ENCODE measurements at places on chromosomes 3 and 15.

DNA sequence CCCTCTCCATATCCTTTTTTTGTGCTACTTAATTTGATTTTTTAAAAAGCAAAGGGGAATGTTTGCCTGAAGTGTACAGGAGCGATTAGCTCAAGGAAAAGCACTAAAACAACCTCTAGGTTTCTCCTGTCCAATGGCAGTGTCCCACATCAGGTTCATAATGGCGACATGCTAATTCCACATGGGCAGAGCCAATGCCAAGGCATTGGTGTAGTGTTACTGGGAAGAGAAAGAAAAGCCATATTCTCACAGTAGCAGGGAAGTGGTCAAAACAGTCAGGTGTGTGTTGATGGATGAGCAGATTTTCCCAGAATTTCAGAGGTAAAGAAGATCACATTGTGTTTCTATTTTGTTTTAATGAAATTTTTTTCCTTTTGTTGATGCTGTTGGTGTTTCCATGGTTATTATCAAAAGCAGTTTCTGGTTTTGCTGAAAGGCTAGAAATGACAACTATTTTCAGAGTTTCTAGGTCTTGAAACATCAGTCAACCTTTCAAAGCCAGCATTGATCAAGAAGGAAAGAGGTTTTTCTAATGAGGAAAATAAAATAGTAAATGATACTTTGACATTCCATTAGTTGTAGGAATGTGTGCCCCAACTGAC is 65.2 kb downstream of the FNDC3B start:
- DNase-seq = peak; percentile 59

GRCh38 chr3:2099779-2100191 is 1.1 kb downstream of the CNTN4 start:
- no peak for DNase-seq

DNA sequence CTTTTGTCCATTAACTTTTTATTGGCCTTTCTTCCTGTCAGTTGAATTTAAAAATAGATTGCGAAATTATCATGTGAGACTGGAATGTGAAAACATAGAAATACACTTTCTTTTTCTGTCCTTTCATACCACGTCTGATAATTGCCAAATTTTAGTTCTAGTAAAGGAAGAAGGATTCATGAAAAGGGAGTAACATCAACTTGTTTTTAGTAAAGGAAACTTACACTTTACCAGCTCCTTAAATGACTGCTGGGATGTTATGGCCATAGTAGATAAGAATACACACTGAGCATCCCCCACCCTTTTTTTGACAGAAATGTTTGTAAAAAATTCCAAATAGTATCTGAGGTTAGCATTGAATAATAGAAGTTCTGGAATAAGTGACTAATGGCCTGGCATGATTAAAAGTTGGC is 137.9 kb downstream of the NEO1 start:
- DNase-seq = peak; percentile 12

GRCh38 chr3:66723231-66723630 is 222.4 kb upstream of the LRIG1 start:
- no peak for DNase-seq

- DNase-seq = no peak
These were observed 42.5 kb upstream of the TPM1 start for GRCh38 chr15:62999923-63000561.

GRCh38 chr15:90756916-90757315 is 39.8 kb downstream of the BLM start:
- DNase-seq = no peak

DNA sequence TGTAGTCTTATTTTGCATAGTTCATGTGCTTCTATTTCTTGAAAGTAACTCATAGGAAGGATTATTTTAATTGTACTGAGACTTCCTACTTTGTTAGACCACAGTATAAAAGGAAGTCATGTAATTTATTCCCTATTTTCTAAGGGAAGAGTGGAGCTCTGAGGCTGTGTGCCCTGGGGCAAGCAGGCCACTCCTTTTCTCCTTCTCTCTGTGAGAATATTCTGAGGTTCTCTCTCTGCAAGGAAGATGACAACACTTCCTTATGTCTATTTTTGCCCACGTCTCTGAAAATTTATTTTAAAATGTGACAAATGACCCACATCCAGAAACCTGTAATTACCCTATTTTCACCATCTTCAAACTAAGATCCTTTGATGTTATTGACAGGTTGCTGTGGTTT is 11.0 kb downstream of the KCTD6 start:
- DNase-seq = no peak

GRCh38 chr3:170896781-170897180 is 11.7 kb downstream of the EIF5A2 start:
- no peak for DNase-seq

DNA sequence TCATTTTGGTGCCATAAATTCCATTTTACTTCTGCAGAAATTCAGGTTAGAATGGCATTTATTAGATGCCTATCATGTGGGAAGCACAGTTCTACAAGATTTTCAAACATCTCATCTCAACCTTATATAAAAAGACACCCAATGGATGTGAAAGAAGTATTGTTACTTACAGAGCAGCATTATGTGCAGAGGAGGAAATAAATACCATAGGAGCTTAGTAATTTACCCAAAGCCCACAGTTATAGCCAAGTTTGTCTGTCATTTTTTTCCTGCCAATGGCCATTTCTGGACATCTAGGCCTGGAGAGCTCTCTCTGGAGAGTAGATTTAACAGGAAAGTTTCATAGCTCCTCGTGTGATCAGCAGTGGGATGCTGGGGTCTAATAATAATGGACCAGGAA is 659.4 kb upstream of the NAALADL2 start:
- DNase-seq = no peak

- DNase-seq = no peak
These were observed 1.2 kb downstream of the LARP6 start for GRCh38 chr15:70852501-70853317.

DNA sequence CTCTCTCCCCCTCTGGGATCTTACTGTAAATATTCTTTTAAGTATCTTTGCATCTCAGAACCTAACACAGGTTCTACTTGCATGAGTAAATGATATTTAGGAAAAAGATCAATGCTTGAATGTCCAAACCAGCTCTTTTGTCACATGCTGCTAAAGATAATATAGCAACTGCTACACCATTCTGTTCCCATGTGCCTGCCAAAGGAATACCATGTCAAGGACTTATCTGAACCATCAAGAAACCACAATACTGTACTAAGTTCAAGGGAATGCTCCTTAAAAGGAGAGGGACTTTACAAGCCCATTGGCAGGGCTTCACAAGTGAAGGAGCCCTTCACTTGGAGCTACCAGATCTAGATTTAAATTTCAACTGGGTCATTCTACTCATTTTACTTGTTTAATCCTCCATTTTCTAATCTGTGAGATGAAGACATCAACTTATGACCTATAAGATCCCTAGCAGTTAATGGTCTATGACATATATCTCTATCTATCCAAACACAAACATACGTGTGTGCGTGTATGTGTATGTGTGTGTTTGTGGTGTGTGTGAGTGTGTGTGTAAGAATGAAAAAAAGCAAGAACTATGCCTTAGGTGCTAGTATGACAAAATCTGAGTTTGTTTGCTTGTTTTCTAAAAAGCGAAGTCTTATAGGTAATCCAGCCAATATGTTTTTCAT is 13.0 kb upstream of the SEC62 start:
- no peak for DNase-seq

DNA sequence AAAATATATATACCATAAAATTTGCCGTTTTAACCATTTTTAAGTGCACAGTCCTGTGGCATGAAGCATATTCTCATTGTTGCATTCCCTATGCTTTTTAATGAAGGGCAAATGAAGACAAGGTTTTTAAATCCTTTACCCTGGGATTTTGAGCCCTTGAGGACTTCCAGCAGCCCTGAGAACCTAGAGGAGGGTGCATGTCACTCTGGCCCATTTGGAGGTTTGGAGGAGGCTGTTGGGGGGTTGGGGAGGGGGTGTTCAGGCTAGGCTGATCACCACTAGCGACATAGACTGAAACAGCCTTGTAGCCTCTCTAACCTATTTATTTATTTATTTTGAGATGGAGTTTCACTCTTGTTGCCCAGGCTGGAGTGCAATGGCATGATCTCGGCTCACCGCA is 86.0 kb downstream of the SMAD6 start:
- no peak for DNase-seq

GRCh38 chr3:17143893-17144664 is 259.3 kb downstream of the PLCL2 start:
- DNase-seq = no peak

- no peak for DNase-seq
These were observed 77.5 kb downstream of the ATP10A start for GRCh38 chr15:25785641-25786025.

DNA sequence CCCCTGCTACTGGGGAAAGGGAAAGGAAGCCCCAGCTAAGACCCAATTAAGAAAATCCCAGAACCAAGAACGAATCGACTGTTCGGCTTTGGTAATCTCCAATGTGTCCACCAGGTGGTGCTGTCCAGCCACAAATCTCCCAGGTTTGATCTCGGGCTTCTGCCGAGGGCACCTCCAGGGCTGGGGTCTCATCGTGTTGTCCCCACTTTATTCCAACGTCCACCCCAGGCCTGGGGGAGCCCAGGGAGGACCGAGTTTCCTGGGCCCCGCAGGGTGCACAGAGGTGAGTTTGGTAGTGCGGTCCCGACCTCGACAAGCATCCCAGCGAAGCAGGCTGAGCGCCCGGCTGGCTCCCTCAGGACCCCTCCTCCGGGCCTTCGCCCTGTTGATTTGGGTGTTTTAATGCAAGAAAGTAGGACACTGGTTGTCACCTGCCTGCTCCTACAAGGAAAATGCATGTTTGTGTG is 185.1 kb downstream of the GOLGA6L6 start:
- DNase-seq = peak; percentile 88

DNA sequence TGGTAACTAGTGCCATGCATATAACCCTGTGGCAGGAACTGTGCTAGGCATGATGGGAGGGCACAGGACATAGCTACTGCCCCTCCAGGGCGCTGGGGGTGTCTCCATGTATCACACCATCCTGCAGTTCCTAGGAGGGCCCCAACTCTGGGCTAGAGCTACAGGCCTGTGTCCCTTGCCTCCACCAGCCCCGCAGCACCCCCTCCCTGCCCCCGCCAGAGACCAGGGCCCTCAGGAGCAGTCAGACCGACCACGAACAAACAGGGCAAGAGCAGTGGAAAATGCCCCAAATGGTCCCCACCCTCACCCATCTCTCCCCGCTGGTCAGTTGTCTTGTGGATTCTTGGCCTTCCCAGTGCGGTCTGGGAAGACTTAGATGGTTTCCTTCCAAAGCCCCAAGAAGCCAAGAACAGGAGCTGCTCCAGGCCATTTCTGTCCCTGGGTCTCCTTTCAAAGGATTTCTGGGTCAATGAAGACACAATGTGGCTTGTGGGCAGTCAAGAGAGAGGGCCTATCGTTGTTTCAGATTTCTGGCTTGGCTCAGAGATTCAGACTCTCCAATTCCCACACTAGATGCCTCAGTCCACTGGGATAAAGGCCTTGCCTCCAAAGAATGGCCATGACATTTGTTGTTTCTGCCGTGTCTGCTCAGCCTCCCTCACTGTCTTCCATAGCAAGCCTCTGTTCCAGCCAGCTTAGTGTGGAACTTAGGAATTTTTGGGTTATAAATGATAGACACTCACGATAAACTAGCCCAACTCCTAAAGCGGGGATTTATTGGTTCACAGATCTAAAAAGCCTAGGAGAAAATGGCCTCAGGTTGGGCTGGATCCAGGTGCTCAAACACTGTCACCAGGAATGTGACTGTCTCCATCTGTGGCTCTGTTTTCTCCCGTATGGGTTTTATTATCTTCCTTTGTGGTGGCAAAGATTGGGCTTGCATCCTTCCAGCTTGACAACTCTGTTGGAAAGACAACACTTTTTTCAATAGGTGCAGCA is 80.6 kb downstream of the LSM3 start:
- DNase-seq = no peak

- DNase-seq = no peak
These were observed 379.3 kb upstream of the CBLB start for GRCh38 chr3:106247902-106248684.

DNA sequence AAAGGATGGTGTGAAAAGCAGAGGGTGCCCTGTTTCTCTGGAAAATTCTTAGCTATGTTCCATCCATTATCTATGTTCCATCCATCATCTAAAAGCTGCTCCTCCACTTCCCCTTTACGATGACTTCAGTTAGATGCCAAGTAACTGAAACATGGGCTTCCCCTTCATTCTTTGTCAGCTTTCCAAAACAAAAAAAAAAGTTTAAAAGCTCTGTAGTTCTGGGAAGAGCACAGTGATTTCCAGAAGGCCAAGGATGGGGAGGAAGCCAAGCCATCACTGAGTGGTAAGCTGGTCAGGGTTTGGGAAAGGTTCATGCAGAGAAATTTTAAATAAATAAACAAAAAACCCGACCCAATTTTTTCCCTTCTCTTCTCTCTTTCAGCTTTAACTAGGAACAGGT is 111.5 kb downstream of the CFAP44 start:
- DNase-seq = no peak

DNA sequence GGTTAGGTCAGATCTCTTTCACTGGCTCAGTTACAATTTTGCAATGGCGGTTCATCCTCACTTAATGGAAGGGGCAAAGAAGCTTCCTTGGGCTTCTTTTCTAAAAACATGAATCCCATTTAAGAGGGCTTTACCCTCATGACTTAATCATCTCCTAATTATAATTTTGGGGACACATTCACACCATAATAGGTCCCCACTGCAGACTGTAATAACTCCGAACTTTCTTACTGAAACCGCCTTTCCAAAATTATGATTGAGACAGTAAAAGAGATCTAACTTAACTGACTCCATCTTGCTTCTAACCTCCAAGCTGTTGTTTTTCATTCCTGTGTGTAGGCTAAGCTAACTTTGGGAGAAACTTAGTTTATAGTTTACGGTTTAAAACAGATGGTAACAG is 33.3 kb upstream of the C15orf39 start:
- DNase-seq = no peak

DNA sequence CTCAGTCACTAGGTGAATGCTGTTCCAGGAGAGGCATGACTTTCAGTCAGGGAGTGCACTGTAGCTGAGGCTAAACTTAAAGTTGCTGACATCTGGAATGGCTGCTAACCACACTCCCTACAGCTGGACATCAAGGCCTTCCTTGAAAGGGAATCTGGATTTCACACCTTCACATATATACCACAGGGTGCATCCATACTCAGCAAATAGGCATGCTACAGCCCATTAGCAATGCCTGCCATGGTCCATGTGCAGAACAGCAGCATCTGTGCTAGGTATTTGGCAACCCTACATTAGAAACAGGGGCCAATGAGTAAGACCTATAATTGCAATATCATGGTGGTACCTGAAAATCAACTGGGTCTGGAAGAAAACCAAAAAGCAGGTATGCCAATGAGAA is 74.8 kb downstream of the SNTN start:
- DNase-seq = no peak

DNA sequence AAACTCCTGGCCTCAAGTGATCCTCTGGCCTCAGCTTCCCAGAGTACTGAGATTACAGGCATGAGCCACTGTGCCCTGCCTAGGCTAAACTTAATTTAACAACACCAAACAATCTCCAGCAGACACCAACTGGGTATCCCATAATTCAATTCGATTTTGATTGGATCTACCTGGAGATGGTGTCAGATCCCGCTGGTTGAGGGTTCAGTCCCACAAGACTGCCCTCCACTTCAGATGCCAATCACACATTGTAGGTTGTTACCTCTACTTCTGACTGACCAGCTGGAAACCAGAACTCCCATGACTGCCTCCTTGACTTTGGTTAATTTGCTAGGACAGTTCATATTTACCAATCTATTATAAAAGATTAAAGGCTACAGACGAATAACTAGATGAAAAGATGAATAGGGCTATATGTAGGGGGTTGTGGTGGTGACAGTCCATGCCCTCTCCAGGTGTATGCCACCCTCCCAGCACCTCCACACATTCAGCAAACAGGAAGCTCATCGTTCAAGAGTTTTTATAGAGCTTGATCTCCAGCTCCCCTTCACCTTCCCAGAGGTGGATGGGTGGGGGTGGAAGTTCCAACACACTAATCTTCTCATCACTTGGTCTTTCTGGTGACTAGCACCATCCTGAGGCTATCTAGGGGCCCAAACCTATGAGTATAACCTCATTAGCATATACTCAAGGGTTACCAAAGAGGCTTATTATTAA is 9.3 kb downstream of the B2M start:
- DNase-seq = no peak
